ENCODE measurements at places on chromosomes 5 and 9.

- DNase-seq = no peak
Observed at GRCh38 chr9:69136779-69137178, 37.3 kb upstream of the TJP2 start.

GRCh38 chr5:94707359-94707758 is 88.9 kb downstream of the SLF1 start:
- no peak for DNase-seq

GRCh38 chr5:15073453-15073852 is 201.9 kb upstream of the ANKH start:
- no peak for DNase-seq

DNA sequence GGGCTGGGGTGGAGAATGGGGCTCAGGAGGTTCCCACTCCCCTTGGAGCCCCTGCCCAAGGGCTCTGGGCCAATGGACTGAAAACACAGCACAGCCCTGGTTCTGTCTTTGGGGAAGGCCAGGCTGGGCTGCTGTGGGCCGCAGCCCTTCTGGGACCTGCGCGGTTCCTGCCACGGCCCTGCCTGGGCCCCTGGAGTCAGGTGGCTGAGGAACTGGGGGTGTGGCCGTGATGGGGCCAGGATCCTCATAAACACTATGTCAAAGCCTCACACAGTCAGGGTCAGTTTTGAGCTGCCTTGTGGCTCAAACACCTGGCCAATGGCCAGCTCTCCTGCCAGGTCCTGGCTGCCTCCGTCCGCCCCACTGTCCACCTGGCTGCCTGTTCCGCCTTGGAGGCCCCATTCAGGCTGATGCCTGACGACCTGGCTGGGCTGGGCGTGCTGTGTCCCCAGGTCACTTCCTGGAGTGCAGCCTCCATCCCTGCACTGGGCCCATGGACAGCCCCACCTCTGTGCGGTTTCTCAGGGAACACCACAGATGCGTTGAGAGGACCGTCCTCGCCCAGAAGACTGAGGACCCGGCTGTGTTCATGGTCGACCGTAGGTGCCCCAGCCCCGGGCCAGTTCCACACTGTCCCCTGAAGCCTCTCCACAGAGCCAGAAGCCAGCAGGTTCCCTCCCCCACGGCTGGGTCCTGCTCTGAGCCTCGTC is 27.5 kb downstream of the PAEP start:
- DNase-seq = no peak

DNA sequence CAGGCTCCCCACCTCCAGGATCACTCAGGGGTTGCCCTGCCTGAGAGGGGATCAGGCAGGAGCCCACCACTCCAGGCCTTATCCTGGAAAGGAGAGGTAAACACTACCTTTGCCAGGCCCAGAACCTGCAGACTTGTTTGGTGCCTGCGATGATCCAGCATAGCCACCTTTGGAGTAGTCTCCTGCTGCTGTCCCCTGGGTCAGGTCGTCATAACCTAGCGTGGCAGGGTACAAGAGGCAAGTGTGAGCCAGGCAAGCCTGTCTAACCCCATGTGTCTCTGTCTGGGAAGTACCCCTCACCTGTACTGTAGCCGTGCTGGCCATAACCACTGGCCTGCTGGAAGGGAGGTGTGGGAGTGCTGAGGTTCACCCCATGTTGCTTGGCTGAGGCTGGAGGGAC is 106.1 kb downstream of the UBE2R2 start:
- DNase-seq = no peak

- no peak for DNase-seq
Observed at GRCh38 chr5:14245132-14245925, 102.2 kb downstream of the TRIO start.

DNA sequence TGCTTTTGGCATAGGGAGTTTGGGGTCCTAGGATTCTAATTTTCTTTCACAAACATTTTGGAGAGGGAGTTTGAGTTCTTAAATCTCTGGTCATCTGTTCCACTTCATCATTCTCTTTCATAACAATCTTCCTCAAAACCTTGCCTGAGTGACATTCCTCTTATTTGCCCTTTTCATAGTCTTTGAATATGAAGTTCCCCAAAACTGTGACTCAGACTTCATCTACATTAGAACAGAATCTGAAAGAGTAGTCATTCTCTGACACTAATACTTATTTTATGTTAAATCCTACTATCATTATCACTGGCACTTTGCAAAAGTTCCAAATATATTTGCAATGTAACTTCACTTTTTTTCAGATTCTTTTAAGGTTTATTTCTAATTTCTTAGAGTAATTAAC is 163.8 kb downstream of the CDH10 start:
- no peak for DNase-seq

DNA sequence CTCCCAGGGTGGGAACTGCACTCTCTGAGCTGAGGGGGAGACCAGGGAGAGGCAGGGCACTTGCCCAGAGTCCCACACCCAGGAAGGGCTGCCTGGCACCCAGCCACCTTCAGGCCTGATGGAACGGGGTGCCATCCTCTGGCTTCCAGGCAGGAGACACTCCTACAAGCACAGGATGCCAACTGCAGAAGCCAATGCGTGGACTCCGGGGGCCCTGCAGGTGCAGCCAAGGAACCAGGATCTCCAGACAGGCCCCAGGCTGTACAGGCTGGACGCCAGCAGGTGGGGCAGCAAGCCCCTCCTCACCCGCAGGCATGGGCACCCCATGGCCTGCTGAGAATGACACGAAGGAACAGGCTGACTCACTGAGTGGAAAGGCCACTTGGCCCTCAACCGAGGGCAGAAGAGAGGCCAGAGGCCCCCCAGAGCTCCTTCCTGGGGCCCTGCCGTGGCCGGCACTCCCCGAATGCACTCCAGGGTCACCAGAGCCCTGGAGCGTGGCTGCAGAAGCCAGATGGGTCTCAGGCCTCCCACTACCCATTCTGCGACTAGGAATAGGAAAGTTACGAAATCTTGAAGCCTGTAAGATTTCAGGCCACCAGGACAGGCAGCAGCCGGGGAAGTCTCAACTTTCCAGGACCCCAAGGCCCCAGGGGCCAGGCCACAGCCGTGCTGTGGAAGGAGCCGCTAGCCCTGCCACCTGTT is 15.7 kb downstream of the NACC2 start:
- DNase-seq = no peak

GRCh38 chr9:36956908-36957307 is 77.2 kb downstream of the PAX5 start:
- DNase-seq = no peak

DNA sequence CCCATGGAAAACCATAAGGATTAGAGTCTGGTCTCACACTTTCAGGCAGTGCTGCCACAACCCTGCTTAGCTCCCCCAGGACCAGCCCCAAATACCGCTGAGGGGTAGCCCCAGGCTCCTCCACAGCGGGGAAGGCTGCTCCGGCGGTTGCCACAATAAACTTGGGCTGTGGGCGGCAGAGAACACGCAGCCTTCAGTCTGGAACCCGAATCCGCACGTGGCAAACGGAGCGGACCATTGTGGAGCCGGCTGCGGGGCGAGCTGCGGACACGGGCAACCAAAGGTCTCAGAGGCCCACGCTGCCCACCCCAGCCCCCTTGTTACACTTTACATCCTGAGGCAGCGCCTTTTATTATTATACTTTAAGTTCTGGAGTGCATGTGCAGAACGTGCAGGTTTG is 37.3 kb upstream of the C9orf72 start:
- no peak for DNase-seq

GRCh38 chr5:143017541-143017940 is 247.4 kb downstream of the ARHGAP26 start:
- no peak for DNase-seq

DNA sequence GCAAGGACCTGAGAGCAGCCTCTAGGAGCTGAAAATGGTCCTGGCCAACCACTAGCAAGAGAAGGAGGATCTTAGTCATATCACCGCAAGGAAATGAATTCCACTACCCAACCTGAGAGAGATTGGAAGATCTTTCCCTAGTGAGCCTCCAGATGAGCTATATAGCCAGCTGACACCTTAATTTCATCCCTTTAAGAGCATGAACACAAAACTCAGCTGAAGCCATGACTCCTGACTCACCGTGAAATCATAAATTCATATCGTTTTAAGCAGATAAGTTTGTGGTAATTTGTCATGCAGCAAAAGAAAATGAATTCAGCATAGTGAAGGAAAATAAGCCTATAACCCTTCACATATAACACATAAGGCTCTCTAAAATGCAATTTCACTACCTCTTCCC is 23.5 kb downstream of the MAPKAP1 start:
- no peak for DNase-seq
